ENCODE measurements at places on chromosomes 16 and 17.

DNA sequence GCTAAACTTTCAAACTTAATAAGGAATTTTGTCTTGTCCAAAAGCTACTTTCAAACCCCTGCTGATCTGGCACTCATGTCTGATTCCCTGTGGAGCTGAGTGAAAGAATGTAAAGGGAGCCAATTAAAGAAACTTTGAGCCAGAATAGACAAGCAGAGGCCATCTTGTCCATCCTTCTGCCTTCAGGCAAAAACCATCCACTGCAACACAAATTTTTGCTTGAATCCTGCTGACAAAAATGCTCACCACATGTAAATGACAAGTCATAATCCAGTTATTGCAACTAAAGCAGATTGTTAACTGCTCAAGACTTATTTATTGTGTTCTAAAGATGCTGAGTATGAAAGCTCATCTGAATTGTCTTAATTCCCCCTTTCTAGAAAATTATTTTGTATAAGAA lies 124.0 kb upstream of the HLF start:
- no peak for DNase-seq

- DNase-seq: no peak
Measured at GRCh38 chr17:67068999-67069398, 24.6 kb downstream of the CACNG1 start.

GRCh38 chr17:72870367-72870985 lies 222.0 kb downstream of the SLC39A11 start:
- no peak for DNase-seq

DNA sequence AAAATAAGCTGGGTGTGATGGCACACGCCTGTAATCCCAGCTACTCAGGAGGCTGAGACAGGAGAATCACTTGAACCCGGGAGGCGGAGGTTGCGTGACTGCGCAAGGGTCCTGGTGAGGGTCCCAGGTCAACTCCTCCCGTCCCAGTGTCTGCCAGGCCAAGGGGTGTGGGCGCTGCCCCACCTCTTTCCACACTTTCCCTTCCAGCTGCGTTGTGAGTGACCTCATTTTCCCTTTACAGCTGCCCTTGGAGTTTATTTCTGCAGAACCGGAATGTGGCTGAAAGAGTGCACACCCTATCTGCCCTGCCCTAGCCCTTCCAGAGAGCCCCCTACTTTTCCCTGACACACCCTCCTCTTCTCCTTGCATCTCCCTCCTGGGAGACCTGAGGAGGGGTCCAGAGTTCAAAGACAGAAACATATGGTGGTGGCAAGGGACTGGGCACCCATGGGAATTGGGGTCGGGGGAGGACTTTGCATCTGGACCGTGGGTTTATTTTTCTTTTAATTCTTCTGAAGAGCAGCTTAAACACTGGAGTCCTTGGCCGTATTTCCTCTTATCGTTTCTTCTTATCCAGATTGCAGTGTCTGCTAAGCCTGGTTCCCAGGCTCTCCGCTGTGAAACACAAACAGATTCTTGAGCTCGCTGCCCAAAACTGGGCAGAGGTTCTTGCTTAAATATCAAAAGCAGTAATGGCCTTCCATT lies 20.9 kb downstream of the MRC2 start:
- DNase-seq: no peak
